ENCODE measurements at places on chromosomes 13 and 19.

- no peak for DNase-seq
These were observed 184.6 kb upstream of the SOX1 start for GRCh38 chr13:111882351-111882750.

GRCh38 chr19:9801976-9802375 lies 16.9 kb downstream of the FBXL12 start:
- no peak for DNase-seq

GRCh38 chr19:41083516-41083915 lies 4.7 kb upstream of the CYP2A13 start:
- DNase-seq = no peak

DNA sequence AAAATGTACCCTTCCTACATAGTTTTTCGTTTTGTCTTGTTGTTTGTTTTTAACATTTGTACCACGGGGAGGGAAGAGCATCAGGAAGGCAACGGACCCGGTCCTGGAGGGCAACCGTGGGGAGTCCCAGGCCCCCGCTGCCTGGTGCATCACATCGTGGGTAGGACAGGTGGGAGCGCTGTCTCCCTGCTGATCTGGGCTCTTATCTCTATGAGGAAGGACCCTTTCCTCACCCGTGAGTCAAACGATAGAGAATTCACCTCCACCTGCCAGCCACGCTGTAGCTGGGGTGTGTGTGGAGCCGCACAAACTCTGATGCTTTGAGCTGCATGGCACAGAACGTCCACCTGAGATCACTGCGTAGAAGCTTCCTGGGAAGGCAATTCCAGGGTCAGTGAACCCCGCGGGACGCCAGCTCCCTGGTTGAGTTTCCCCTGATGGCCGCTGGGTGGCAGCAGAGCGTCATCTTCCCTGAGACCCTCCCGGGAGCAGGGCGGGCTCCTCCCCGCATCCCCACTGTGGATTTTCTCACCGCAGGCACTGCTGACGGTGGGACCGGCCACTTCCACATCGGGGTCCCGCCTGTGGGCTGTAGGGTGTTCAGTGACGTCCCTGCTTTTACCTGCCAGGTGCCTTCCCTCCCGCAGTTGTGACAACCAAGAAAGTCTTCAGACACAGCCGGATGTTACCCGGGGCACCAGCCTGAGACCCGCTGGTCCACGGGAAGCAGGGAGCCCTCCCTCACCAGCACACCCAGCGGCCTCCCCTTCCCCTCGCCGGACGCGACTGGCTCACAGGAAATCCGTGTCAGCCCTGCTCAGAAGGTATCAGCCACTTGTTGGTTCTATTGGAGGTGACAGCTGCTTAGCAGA lies 54.7 kb downstream of the ZNF787 start:
- peak; percentile 77 for DNase-seq

GRCh38 chr19:10193790-10194499 lies 808 bp downstream of the DNMT1 start:
- no peak for DNase-seq

DNA sequence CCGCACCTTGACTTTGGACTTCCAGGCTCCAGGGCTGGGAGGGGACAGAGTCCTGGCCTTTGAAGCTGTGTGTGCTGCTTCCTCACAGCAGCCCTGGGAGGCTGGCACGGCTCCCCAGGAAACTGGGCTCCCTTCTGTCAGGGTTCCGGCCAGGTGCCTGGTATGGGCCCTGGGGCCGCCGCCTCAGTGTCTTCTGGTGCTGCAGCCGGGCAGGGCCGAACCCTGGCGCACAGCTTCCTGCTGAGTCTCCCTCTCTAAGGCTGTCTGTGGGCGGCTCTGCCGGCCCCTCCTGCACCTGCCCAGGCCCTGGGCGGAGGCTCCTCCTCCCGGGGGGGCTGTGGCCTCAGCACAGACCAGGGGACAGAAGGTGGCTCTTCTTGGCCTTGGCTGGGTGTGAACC lies 32.4 kb downstream of the GPX4 start:
- DNase-seq = no peak

DNA sequence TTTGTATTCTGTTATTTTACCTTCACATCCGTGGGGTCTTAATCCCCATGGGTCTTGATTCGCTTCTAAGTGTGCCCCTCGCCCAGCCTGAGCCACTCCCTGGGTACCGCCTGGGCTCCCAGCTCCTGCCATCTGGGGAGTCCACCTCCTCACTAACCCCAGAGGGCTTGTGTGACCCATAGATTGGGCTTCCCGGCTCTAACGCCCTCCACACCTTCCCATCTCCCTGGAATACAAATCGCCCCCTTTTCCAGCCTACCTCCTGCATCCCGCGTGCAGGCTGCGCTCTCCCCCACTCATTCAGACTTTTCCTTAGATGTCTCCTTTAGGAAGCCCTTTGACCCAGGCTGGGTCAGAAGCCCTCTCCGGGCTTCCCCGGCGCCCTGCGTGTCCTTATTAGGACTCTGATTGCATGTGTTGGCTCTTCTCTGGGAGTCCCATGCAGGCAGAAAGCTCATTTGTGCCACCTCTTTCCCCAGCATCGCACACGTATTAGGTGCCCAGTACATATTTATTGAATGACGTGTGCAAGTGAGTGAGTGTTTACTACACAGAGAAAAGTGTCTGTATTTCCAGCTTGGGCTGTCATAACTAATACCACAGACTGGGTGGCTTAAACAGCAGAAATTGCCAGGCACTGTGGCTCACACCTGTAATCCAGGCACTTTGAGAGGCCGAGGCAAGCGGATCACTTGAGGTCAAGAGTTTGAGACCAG lies 757 bp downstream of the CCDC124 start:
- no peak for DNase-seq

- DNase-seq = no peak
These were observed 78.7 kb downstream of the RNF17 start for GRCh38 chr13:24842549-24843274.

GRCh38 chr13:71695662-71696061 lies 171.3 kb downstream of the DACH1 start:
- no peak for DNase-seq

GRCh38 chr13:28544026-28544425 lies 49.1 kb upstream of the FLT1 start:
- DNase-seq = no peak

DNA sequence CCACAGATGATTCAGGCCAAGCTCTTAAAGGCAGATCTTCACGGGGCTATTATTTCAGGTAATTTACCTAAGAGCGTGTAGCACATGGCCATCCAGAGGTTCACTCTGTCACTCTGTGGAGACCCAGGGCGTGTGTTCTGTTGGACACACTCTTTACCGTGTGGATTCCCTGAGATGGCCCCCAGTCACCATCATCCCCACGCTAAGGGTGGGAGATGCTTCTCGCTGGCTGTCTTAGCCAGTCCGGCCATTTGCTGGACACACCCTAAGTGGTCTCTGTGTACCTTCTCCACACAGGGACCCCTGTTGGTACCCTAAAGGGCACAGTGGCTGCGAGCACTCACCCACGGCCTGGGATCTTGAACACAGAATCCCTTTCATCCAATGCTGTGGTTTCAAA lies 6.0 kb downstream of the POP4 start:
- DNase-seq = no peak

- peak; percentile 88 for DNase-seq
These were observed at the start of gene HSPB6 for GRCh38 chr19:35756377-35757230. HSPB6 (minus strand) TSS chr19:35757029; CDS start chr19:35757008, 21 bp downstream.

- DNase-seq = no peak
These were observed 111.8 kb downstream of the SOX1 start for GRCh38 chr13:112178769-112179168.

GRCh38 chr19:14350302-14350701 lies 30.9 kb upstream of the ADGRE5 start:
- DNase-seq = no peak

GRCh38 chr13:51066091-51066831 lies 44.8 kb downstream of the C13orf42 start:
- DNase-seq = no peak

DNA sequence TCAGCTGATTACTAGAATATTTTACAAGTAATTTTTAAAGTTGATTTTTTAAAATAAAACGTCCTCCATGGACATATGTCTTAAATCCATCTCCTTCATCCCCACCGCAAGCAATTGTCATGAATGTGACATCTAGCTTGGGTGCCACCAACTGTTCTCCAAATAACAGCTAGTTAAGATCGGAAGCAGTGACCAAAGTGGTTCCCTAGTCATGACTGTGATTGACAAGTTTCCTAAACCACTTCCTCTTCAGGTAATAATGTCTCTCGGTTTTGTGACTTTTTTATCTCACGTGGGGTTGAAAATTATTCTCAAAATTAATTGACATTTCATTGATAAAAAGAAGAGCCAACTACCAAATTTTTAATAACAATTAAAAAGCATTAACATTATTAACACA lies 135.3 kb upstream of the MIR17HG start:
- DNase-seq = no peak

DNA sequence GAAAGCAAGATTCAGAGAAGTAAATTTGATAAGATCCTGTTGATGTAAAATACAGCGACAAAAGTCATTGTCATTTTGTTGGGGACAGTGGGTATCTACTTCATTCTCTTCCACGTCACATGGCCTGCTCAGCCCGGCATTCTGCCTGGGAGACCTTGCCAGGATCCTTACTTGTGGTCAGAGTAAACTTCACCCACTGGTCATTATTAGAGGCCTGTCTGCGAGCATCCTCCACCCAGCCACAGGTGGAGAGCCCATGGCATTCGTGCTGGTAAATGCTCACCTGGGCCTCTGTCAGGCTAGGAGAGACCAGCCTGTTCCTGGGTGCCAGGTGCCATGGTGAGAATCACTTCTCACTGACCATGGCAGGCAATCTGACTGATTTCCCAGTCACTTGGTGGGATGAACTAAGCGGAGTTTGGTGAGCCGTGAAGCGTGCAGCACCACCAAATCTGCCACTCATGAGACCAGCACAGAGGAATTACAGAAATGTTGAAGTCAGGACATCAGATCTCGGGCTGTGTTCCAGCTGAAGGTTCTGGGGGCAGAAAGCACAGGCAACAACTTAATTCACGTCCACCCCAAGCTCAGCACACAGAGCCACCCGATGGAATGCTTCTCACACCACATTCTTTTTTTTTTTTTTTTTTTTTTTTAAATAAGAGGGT lies 107.0 kb downstream of the SIPA1L3 start:
- no peak for DNase-seq

- no peak for DNase-seq
These were observed 48.6 kb downstream of the ARHGAP35 start for GRCh38 chr19:46909356-46909755.

- no peak for DNase-seq
These were observed 545.4 kb downstream of the SUCLA2 start for GRCh38 chr13:47455626-47456025.

DNA sequence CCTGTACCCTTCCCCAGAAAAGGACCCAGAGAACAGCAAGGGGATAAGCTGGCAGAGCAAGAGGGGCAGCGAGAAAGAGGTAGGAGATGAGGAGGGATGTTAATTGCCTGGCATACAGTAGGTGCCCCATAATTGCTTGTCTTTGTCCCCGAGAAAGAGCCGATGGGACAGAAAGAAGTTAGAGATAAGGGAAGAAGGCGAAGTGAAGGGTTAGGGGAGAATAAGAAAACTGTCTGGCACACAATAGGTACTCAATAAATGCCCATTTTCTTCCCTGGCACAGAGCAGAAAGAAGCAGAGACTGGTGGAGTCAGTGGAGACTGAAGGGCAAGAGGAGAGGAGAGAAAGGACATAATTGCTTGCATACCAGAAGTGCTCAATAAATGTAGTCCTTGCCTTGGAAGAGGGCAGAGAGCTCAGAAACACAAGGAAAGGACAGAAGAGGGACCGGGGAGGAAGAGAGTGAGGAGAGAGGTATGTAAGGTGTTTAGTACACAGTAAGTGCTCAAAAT lies 15.9 kb downstream of the JOSD2 start:
- DNase-seq = no peak

DNA sequence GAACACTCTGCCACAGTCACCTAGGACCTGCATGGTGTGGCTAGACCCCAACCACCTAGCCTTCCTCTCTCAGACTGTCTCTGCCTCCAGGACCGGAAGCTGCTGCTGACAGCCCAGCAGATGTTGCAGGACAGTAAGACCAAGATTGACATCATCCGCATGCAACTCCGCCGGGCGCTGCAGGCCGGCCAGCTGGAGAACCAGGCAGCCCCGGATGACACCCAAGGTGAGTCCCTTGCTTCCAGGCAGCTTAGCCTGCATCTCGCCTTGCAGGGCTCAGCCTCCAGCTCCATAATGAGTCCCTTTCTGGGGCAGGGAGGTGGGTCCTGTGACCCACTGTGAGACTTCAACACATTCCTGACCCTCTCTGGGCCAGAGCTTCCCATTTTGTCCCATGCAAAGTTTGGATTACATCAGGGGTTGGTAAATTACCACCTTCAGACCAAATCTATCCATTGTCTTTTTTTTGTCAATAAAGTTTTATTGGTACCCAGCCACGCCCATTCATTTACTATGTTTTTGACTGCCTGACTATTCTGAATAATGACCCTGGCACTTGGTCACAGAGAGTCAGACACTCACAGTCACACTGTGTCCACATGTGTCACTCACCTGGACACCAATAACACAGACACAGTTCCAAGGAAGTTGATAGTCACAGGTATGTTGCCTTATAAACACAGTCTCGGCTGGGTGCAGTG lies 13.4 kb downstream of the PKN1 start:
- no peak for DNase-seq

- peak; percentile 89 for DNase-seq
These were observed 50.8 kb downstream of the ATP11A start for GRCh38 chr13:112740502-112741131.

DNA sequence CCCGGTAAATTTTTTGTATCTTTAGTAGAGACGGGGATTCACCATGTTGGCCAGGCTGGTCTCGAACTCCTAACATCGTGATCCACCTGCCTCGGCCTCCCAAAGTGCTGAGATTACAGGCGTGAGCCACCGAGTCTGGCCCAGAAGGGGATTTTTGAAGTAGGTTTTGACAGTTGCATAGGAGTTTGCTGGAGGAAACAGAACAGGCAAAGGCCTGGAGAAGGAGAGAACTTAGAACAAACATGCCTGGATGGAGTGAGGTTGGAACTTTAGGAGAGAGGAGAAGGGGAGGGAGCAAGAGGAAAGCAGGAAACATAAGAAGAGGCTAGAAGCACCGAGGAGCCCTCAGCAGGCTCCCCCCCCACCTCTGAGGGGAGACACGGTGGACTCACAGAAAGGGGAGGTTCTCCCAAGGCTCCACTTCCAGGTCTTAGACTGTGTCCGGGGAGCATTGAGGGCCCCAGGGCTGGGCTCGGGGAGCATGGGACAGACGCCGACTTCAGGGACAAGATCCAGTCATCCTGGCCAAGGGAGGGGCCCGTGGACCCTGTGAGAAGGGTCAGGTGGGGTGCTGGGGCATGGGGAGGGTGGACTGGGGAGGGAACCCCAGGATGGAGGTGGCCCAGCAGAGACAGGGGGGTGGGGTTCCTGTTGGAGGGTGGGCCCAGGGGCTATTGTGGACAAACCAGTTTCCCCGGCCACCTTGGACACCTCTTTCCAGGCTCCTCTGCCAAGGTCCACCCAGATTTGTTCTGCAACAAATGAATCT lies 1.8 kb upstream of the FBN3 start:
- no peak for DNase-seq

DNA sequence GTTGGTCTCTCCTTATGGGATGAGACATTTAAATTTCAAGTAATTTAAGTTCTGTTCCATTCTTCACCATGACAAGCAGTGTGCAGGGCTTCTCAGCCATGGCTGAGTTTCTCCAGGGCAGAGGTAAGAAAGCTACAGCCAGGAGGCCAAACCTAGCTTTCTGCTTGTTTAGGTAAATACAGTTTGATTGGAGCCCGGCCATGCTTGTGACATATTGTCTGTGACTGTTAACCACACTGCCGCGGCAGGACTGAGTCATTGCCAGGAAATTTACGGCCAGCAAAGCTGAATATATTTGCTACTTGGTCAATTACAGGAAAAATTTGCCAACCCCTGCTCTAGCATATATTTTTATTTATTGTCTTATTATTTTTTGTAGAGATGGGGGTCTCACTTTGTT lies 10.7 kb downstream of the NLRP8 start:
- DNase-seq = no peak

Data from Right ventricle myocardium superior (tissue), 1 donor.